ENCODE measurements at places on chromosomes 6 and 20. TPM values are rescaled to one million over a fixed set of nuclear protein-coding genes. Genes with fewer than 3 reads are reported as not detected.

DNA sequence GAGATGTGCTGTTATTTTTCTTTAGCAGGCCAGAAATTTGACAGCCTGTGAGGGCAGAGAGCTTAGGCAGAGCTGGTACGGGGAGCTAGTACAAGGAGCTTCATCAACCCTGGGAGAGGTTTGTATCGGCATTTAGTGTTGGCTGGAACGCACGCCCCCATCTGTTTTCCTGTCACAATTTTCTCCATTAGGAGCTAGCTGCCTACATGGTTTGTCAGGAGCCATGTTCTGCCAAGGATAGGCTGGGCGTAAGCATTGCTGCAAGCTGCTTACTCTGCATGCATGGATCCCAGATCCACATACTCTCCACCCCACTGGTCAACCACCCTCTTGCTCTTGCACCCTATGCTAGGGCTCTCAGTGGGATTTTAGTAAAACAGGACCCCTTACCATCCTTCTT lies 449.0 kb upstream of the CHD6 start:
- no peaks in the 10 kb centered on the region for H3K27me3 ChIP-seq
- no peak overlapping the region for H3K4me3 ChIP-seq
- H3K36me3 ChIP-seq, result no peaks in the 10 kb centered on the region

- peaks cover 30% of the 10 kb centered on the region for H3K4me1 ChIP-seq
- H3K4me3 ChIP-seq, result no peak overlapping the region
- no peak for DNase-seq
- H3K27ac ChIP-seq, result peak overlapping the region; percentile 9
- H3K27me3 ChIP-seq, result no peaks in the 10 kb centered on the region
Measured at GRCh38 chr20:50508171-50508755, 1.9 kb upstream of the PTPN1 start.

- no peak overlapping the region for H3K4me3 ChIP-seq
- H3K27ac ChIP-seq, result no peak overlapping the region
- H3K27me3 ChIP-seq, result no peaks in the 10 kb centered on the region
- no peaks in the 10 kb centered on the region for H3K36me3 ChIP-seq
- H3K4me1 ChIP-seq, result no peaks in the 10 kb centered on the region
- no peak for DNase-seq
Measured at GRCh38 chr6:123333000-123333756, 303.6 kb downstream of the TRDN start.

GRCh38 chr6:56440551-56440981 lies 193.2 kb upstream of the COL21A1 start:
- DNase-seq, result no peak
- H3K27ac ChIP-seq, result no peak overlapping the region
- H3K4me3 ChIP-seq, result no peak overlapping the region
- no peaks in the 10 kb centered on the region for H3K36me3 ChIP-seq
- no peaks in the 10 kb centered on the region for H3K27me3 ChIP-seq

GRCh38 chr6:52598123-52598823 lies 21.4 kb upstream of the TRAM2 start:
- DNase-seq, result peak; percentile 61
- H3K27ac ChIP-seq, result peak overlapping the region; percentile 43
- no peaks in the 10 kb centered on the region for H3K36me3 ChIP-seq
- no peaks in the 10 kb centered on the region for H3K4me1 ChIP-seq

GRCh38 chr20:16732506-16733152 lies 2.8 kb downstream of the SNRPB2 start:
- no peak overlapping the region for H3K27ac ChIP-seq
- H3K4me3 ChIP-seq, result no peak overlapping the region
- no peak for DNase-seq
- peaks cover 14% of the 10 kb centered on the region for H3K4me1 ChIP-seq

DNA sequence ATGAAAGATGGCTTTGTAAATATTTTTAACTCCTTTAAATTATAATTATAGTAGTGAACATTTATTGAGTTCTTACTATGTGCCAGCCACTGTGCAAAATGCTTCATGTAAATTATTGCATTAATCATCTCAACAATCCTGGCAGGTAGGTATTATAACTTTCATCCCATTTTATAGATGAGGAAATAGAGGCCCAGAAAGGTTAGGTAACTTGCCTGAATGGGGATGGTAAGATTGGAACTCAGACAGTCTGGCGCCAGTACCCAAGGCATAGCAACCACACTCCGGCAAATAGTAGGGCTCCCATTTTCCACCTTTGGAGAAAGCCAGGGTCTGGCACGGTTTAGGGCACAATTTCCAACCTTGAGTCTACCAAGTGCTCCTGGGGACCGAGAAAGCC lies 129.8 kb downstream of the VEGFA start:
- H3K27me3 ChIP-seq, result no peaks in the 10 kb centered on the region
- no peak for DNase-seq
- H3K4me1 ChIP-seq, result peaks cover 8% of the 10 kb centered on the region
- H3K27ac ChIP-seq, result no peak overlapping the region
- no peak overlapping the region for H3K4me3 ChIP-seq

- no peaks in the 10 kb centered on the region for H3K4me1 ChIP-seq
- no peak overlapping the region for H3K27ac ChIP-seq
- DNase-seq, result no peak
- H3K4me3 ChIP-seq, result no peak overlapping the region
- H3K36me3 ChIP-seq, result no peaks in the 10 kb centered on the region
Measured at GRCh38 chr6:142118925-142119324, 13.8 kb upstream of the GJE1 start.

Gene NRSN1
- total RNA-seq, result not detected

Gene CD93
- total RNA-seq, result 38.9 TPM

Gene BANF2
- not detected for total RNA-seq

Data from heart left ventricle (tissue), 16 donors.